Stimulated activated CD8-positive, alpha-beta memory T cell treated with anti-CD3 and anti-CD28 coated beads, Interleukin-12 subunit alpha, Interleukin-12 subunit beta, amount 100 ng/mL, for 1 hour (primary cell): ENCODE measurements at places on chromosomes 6 and 20.
A peak's percentile ranks its signal among the peaks of the same experiment; 100 is the strongest.

- no peak for DNase-seq
These were observed 112.5 kb downstream of the SCML4 start for GRCh38 chr6:107711412-107712236.

DNA sequence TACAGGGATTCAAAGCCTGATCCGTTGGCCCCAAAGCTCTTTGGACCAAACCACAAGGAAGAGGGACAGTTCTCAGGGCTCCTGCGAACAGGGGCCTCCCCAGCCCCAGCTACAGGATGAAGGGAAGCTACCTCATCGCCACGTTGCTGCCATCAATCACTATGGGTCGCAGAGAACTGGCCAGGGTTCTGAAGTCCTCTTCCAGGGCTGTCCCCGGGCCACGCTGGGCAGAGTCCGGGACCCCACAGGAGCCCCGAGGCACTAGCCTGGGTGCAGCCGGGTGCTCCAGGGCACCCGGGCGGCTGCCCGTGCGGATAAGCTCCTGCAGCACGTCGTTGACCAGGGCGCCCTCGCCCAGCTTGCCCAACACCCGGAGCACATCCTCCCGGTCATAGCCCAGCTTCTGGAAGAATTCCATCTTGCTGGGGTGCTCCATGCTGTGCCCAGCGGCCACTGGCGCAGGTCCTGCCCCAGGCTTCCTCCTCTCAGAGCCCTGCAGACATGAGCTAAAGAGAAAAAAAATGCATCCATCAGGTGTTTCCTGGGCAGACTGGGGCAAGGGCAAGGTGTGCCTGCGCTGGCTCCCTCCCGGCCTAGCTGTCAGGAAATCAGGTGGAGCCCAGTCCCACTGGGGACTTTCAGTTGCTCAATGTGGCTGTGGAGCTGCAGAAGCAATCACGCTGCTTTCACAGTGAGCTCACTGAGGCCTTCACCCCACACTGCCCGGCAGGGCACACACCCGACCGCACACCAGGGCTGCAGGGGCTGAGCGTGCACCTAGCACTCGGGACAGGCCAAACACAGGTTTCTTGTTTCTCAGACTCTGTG, 10.5 kb downstream of the ZC3H12D start:
- no peak for DNase-seq

DNA sequence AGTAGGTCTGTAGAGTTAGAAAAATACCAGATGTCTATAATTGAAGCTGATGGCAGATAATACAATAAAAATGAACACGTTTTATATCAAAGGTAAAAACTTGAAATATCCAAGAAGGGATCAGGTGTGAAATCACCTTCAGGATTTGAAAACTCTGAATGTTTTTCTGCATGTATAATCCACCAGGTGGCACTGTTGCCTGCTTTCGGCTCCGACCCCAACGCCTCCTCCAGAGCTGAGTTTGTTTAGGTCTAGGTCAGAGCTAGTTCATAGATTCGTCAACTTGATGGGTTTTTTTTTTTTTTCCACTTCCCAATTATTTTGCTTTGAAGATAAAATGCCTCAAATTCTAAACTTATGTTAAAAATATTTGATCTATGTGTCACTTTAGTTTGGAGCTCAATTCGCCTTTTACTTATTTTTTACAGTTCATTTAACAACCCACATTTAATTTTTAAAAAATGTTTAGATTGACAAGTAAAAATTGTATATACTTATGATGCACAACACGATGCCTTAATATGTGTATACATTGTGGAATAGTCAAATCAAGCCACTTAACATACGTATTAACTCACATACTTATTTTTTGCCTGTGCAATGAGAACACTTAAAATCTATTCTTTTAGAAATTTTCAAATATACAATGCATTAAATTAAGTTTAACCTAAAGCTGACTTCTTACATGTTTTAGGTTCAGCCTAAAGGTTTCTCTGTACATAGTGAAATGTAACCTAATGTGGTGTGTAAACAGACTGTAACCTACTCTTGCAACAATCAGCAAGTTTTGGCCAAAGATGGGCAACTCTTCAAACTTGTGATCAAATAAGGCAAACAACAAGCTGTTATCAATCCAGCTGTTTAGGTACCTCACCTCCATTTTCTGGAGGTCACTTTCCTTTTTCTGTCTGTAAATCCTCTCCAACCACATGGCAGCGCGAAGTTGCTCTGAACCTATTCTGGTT, 39.4 kb upstream of the ENPP4 start:
- DNase-seq = peak; percentile 34

GRCh38 chr6:167680605-167681149, 146.0 kb upstream of the AFDN start:
- no peak for DNase-seq

- no peak for DNase-seq
These were observed 7.4 kb downstream of the IBTK start for GRCh38 chr6:82240186-82240585.

- DNase-seq = no peak
These were observed 63.8 kb downstream of the ADTRP start for GRCh38 chr6:11714798-11715285.

DNA sequence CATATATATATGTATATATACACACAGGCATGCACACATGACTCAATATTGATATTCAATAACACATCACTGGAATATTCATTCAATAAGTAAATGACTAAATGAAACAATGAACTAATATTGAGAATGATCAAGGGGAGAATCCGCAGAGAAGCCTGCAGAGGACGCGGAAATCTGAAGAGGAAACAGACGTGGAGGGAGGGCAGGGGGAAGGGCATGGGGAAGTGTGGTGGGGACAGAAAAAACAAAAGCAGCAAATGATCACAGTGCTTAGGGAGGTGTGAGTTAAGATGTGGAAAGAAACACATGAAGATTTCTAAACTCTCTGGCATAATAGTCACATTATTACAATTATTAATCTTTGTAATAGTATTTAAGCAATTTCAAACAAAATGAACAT, 14.5 kb downstream of the PERP start:
- no peak for DNase-seq

GRCh38 chr6:102759415-102759814, 1365.9 kb downstream of the GRIK2 start:
- no peak for DNase-seq

DNA sequence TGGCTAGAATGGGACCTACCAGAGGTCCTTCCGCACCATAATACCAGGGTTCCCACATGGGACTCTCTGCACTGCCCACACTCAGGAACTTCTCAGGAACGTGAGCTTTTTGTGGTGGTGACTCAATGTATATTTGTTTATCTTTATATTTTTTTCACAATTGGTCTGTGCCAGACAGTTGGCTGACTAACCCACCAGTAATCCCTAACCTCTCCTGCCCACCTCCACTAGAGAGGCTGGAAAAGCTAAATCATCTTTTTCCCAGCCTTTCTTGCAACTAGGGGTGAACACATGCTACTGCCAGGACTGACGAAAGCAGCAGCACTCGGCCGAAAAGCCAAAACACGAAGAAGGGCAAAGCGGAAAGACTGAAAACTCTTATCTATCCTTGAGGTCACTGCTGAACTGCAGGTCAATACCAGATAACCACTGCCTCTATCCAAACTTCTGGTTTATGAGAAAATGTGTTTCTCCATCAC, 112.9 kb downstream of the TRERF1 start:
- DNase-seq = no peak
